Activated CD8-positive, alpha-beta T cell treated with anti-CD3 and anti-CD28 coated beads for 36 hours (primary cell): ENCODE measurements at places on chromosomes 6 and 20. TPM values are rescaled to one million over a fixed set of nuclear protein-coding genes. Genes with fewer than 3 reads are reported as not detected.

DNA sequence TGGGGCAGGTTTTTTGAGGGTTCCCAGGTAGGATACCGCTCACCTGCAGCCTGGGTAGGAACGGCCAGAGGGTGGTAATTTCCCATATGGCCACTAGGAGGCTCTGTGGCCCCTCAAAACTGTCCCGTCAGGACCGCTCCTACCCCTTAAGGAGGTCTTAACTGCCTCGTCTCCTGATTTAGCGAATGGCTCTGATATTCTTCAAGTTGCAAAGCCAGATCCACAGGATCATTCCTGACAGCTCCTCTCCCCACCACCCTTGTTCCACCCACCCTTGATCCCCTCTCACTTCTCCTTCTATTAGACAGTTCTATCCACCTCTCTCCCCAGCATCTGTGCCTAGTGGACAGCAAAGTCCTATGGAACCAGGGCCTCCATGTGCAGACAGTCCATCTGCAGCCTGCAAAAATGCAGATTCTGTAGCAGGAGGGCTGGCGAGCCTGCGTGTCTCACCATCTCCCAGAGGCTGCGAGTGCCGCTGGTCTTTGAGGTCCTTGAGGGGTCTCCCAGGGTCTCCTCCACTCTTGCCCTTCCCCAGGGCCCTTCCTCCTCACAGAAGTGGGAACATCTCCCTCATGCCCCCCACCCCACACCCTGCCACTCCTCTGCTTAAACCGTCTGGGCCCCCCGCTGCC is 34.3 kb upstream of the ZBP1 start:
- DNase-seq = peak; percentile 74

The RPP21 gene
- total RNA-seq = 43.0 TPM

The MACROD2 gene
- not detected for total RNA-seq

The CASS4 gene
- total RNA-seq = 3.5 TPM

The MEI4 gene
- total RNA-seq = not detected

DNA sequence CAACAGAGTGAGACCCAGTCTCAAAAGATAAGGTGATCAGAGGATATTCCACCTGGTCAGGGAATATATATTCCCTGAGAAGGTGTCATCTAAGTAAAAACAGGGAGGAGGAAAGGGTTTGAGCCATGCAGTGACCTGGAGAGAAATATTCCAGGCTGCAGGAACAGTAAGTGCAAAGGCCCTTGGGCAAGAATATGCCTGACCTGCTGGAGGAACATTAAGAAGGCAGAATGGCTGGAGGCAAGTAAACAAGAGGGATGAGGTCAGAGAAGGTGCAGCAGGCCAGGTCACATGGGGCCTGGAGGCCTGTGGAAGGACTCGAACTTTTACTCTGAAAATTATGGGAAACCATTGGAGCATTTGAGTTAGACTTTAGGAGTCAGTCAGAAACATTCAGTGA is 6.7 kb downstream of the DEF6 start:
- no peak for DNase-seq

- DNase-seq = no peak
Observed at GRCh38 chr6:44556046-44556445, 168.5 kb downstream of the CDC5L start.
